ENCODE measurements at places on chromosomes 13 and 19. TPM values are rescaled to one million over a fixed set of nuclear protein-coding genes. Genes with fewer than 3 reads are reported as not detected.
A peak's percentile ranks its signal among the peaks of the same experiment; 100 is the strongest.

- H3K27me3 ChIP-seq = peaks cover 11% of the 10 kb centered on the region
- H3K4me3 ChIP-seq = peak overlapping the region; percentile 77
- peak overlapping the region; percentile 56 for H3K27ac ChIP-seq
These were observed 18.7 kb downstream of the GADD45B start for GRCh38 chr19:2494447-2495129.

DNA sequence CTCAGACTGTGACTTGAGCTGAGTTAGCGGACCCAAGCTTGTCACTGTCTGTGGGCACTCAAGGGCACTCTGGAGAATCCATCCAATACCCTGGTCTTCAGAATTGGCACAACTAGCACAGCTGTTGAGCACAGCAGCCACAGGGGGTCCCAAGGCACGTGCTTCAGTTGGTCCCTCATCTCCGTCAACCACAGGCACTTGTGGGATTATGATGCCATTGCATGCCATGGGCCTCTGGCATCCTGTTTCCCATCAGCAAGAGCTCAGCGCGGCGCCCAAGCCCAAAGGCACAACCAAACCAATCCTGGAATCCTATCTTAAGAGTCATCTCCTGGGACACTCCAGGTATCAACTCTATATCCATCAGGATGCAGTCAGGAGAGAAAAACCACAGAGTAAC is 3.7 kb upstream of the B3GNT8 start:
- H3K27me3 ChIP-seq = no peaks in the 10 kb centered on the region
- DNase-seq = no peak
- peaks cover 29% of the 10 kb centered on the region for H3K4me1 ChIP-seq
- peaks cover 14% of the 10 kb centered on the region for H3K36me3 ChIP-seq

WDR87 gene
- not detected for total RNA-seq

GRCh38 chr19:5205937-5206750 is 134.5 kb downstream of the PTPRS start:
- no peaks in the 10 kb centered on the region for H3K27me3 ChIP-seq
- no peak overlapping the region for H3K4me3 ChIP-seq
- no peak overlapping the region for H3K27ac ChIP-seq
- no peaks in the 10 kb centered on the region for H3K36me3 ChIP-seq
- DNase-seq = no peak

- no peak overlapping the region for H3K4me3 ChIP-seq
- DNase-seq = peak; percentile 49
- peaks cover 12% of the 10 kb centered on the region for H3K4me1 ChIP-seq
- no peaks in the 10 kb centered on the region for H3K36me3 ChIP-seq
- peaks cover 13% of the 10 kb centered on the region for H3K27me3 ChIP-seq
These were observed 9.4 kb downstream of the C19orf81 start for GRCh38 chr19:50658441-50659317.

- H3K27ac ChIP-seq = no peak overlapping the region
- no peak for DNase-seq
- no peaks in the 10 kb centered on the region for H3K4me1 ChIP-seq
These were observed 130.5 kb upstream of the RNF113B start for GRCh38 chr13:98307463-98308085.

B3GNT3 gene
- total RNA-seq = not detected

DNA sequence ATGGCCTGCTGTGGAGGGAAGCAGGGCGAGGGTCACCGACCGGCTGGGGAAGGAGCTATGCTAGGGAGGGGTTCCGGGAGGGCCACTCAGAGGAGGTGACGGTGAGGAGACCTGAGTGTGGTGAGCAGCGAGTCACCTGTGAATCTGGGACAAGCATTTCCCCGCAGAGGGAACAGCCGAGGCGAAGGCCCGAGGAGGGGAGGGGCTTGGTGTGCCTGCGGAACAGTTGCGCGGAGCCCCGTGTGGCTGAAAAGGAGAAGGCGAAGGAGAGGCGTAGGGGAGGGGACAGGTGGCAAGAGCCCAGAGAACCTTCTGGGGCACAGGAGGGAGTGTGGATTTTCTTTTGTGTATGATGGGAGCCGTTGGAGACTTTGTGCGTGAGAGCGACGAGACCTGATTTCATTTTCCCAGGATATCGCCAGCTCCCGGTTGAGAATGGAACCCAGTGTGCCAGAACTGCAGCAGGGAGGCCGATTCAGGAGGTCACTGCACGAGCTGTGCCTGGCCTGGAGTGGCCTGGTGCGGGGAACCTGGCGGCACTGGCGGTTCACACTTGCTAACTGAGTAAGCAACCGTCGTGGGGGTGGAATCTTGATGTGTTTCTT is 117.7 kb upstream of the ZNF507 start:
- peaks cover 14% of the 10 kb centered on the region for H3K27me3 ChIP-seq
- H3K36me3 ChIP-seq = no peaks in the 10 kb centered on the region
- H3K4me3 ChIP-seq = no peak overlapping the region
- H3K4me1 ChIP-seq = peaks cover 11% of the 10 kb centered on the region
- DNase-seq = no peak

- H3K4me1 ChIP-seq = peaks cover 16% of the 10 kb centered on the region
- no peaks in the 10 kb centered on the region for H3K36me3 ChIP-seq
- no peaks in the 10 kb centered on the region for H3K27me3 ChIP-seq
- no peak overlapping the region for H3K27ac ChIP-seq
These were observed 288.7 kb downstream of the FOXO1 start for GRCh38 chr13:40377783-40378182.

- H3K27me3 ChIP-seq = no peaks in the 10 kb centered on the region
- H3K36me3 ChIP-seq = no peaks in the 10 kb centered on the region
- H3K4me3 ChIP-seq = no peak overlapping the region
- peaks cover 69% of the 10 kb centered on the region for H3K4me1 ChIP-seq
These were observed 19.2 kb upstream of the LPAR6 start for GRCh38 chr13:48431987-48432615.

DNA sequence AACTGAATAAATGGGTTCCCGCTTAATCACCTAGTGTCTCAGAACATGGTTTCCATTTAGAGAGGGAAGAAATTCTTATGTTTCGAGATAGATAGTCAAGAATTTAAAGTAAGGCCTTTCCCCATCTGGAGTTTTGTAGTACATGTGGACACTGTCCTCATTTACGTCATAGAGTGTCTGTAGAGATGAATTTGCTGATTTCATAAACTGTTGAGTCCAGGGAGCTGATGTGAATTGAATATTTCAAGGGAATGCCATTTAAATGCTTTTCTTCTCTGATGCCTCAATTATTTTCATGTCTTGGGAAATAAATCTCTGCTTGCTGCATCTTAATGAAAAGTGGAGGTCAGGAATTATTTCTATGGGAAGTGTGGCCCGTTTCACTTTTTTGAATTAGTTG is 9.5 kb downstream of the CEBPG start:
- DNase-seq = no peak
- H3K4me1 ChIP-seq = peaks cover 1% of the 10 kb centered on the region
- no peak overlapping the region for H3K27ac ChIP-seq
- H3K27me3 ChIP-seq = no peaks in the 10 kb centered on the region
- peaks cover 17% of the 10 kb centered on the region for H3K36me3 ChIP-seq

TPTE2 gene
- total RNA-seq = not detected

DNA sequence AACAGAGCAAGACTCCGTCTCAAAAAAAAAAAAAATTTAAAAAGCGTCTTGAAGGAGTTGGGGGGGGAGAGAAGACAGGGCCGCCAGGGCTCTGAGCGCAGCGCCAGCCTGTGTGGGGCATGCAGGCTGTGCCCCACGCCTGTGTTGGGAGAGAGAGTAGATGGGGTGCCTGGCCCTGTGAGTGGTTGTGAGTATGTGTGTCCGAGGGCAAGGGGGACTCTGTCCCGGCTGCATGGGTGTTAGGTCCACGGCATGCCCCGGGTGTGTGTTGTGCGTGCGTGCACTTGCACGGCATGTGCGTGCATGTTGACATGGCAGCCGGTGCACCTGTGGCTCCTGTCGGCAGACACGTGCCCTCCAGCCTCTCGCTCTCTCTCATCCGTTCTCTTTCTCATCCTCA is 3.4 kb downstream of the MAP2K7 start:
- H3K4me1 ChIP-seq = peaks cover 32% of the 10 kb centered on the region
- H3K4me3 ChIP-seq = no peak overlapping the region
- no peaks in the 10 kb centered on the region for H3K27me3 ChIP-seq
- no peak for DNase-seq

All from CD4-positive, alpha-beta memory T cell (primary cell).